ENCODE measurements at places on chromosomes 12 and 14.

- H3K4me1 ChIP-seq = peaks cover 10% of the 10 kb centered on the region
- DNase-seq = no peak
- no peaks in the 10 kb centered on the region for H3K36me3 ChIP-seq
- H3K27ac ChIP-seq = no peak overlapping the region
- no peaks in the 10 kb centered on the region for H3K27me3 ChIP-seq
Measured at GRCh38 chr14:51784466-51784865, 75.9 kb upstream of the GNG2 start.

DNA sequence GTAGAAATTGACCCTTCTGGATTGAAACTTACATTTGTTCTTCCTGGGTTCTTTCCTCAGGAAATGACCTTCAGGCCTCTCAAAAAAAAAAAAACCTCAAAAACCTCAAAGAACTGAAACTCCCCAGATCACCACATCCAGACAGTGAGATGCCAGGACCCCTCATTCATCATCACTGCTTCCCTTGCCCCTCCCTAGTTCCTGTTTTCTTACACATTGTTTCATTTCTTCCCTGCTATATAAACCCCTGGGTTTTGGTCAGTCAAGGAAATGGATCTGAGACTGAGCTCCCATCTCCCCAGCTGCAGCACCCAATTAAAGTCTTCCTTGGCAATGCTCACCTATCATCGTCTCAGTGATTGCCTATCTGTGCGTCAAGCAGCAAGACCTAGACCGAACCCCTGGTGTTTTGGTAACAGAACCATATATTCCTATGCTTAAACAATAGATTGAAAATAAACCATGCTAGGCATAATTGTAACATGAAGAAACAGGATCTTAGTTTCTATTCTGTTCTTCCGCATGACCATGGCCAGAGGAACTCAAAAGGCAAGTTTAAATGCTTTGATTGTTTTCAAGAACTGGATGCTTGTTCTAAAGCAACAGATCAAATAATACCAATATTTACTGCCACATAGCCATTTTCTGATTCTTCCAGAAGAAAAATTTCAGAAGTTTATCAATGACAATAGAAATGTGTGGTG lies 108.0 kb upstream of the MAX start:
- no peak overlapping the region for H3K27ac ChIP-seq
- no peaks in the 10 kb centered on the region for H3K36me3 ChIP-seq
- H3K4me1 ChIP-seq = peaks cover 45% of the 10 kb centered on the region
- H3K4me3 ChIP-seq = no peak overlapping the region

- H3K4me3 ChIP-seq = no peak overlapping the region
- H3K27ac ChIP-seq = no peak overlapping the region
- no peaks in the 10 kb centered on the region for H3K27me3 ChIP-seq
- no peaks in the 10 kb centered on the region for H3K4me1 ChIP-seq
- H3K36me3 ChIP-seq = no peaks in the 10 kb centered on the region
- DNase-seq = no peak
Measured at GRCh38 chr14:23910101-23910875, 43.3 kb upstream of the DHRS4 start.

DNA sequence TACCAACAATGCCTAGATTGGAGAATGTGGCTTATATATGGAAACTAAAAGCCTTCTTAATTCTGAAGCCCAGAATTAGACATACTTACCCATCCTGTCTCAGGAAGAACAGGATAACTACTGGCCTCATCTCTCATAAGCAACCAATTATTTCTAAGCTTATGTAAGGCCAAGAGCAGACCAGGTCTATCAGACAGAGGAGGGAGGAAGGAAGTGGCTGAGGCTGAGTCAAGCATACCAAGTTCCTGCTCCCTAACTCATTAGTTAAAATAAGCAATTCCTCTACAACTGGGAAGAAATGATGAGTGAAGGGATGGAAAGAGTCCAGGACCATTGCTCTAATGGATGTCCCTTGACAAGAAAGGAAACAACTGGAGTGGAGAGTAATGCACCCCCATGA lies 27.0 kb upstream of the INSM2 start:
- no peak overlapping the region for H3K27ac ChIP-seq
- H3K4me3 ChIP-seq = no peak overlapping the region
- no peaks in the 10 kb centered on the region for H3K4me1 ChIP-seq
- H3K27me3 ChIP-seq = no peaks in the 10 kb centered on the region

DNA sequence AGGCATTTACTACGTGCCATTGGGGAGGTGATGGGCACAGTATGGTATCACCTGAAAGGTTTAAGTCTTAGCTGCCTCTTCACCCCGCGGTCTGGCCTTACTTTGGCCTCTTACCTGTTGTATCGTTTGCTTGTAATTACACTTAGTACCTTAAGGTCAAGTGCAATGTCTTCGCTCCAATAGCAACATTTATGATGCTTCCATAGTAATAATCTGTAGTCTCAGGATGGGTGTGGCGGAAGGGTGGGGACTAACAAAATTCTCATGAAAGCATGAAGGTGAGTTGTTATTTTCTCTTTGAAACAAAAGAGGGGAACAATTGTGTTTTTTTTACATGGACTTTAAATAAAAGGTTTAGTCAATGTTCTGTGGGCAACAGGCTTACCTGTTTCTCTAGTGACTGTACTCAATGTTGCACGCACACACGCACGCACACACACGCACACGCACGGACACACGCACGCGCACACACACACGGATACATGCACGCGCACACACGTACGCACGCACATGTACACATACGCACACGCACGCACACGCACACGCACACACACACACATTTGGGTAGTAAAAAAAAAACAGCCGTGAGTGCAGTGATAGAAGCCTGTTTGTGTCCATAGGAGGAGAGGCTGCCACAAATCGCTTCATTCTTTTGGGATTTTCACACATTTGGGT lies 91.4 kb downstream of the DNAH10 start:
- no peaks in the 10 kb centered on the region for H3K27me3 ChIP-seq
- no peak for DNase-seq
- no peak overlapping the region for H3K27ac ChIP-seq
- no peak overlapping the region for H3K4me3 ChIP-seq

DNA sequence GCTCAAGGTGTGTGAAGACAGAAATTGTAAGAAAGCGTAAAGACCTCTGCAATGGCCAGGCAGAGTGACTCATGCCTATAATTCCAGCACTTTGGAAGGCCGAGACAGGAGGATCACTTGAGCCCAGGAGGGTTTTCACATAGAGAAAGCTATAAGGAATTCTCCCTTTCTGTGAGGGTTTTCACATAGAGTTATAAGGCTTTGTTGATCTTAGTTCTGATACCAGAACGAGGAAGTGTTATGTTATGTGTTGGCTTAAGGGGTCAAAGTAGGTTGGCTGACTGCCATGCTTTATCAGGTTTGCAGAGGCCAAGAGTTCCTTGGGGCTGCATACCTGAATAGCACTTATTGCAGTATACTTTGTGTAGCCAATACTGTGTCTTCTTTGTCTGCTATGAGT lies 139.1 kb downstream of the ERC1 start:
- no peak overlapping the region for H3K27ac ChIP-seq
- no peak overlapping the region for H3K4me3 ChIP-seq
- no peak for DNase-seq
- no peaks in the 10 kb centered on the region for H3K27me3 ChIP-seq
- peaks cover 10% of the 10 kb centered on the region for H3K4me1 ChIP-seq
- no peaks in the 10 kb centered on the region for H3K36me3 ChIP-seq

GRCh38 chr12:85834378-85834777 lies 1.8 kb downstream of the RASSF9 start:
- no peak for DNase-seq
- no peak overlapping the region for H3K27ac ChIP-seq
- no peaks in the 10 kb centered on the region for H3K36me3 ChIP-seq
- no peaks in the 10 kb centered on the region for H3K4me1 ChIP-seq
- H3K27me3 ChIP-seq = no peaks in the 10 kb centered on the region

DNA sequence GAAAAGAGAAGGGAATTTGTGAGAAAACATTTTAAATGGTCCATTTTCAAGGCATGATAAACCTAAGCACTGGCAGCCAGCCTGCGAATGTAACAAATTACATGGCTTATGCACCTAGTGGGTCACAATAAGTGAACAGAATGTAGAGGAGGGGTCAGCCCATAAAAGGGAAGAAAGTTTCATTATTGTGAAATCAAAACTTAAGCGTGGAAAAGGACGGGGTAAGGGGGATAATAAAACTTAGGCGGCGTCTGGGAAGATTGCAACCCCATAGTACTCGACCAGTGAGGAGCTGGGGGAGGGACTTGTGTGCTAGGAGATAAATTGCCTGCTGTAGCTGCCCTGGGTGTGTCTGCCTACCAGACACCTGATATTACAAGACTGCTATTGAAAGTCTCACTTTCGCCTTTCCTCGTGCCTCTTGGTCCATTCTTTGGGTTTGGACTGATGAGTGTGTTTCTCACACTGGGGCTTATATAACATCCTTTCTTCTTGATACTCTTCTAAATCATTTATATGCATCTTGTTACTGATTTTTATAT lies 40.6 kb downstream of the ZDHHC17 start:
- H3K27me3 ChIP-seq = no peaks in the 10 kb centered on the region
- no peak overlapping the region for H3K27ac ChIP-seq
- H3K36me3 ChIP-seq = peaks cover 21% of the 10 kb centered on the region
- DNase-seq = no peak
- no peaks in the 10 kb centered on the region for H3K4me1 ChIP-seq
- H3K4me3 ChIP-seq = no peak overlapping the region

- no peak for DNase-seq
- no peaks in the 10 kb centered on the region for H3K36me3 ChIP-seq
- no peaks in the 10 kb centered on the region for H3K27me3 ChIP-seq
- no peak overlapping the region for H3K4me3 ChIP-seq
- no peak overlapping the region for H3K27ac ChIP-seq
Measured at GRCh38 chr14:23521785-23522640, 29.6 kb downstream of the ZFHX2 start.

DNA sequence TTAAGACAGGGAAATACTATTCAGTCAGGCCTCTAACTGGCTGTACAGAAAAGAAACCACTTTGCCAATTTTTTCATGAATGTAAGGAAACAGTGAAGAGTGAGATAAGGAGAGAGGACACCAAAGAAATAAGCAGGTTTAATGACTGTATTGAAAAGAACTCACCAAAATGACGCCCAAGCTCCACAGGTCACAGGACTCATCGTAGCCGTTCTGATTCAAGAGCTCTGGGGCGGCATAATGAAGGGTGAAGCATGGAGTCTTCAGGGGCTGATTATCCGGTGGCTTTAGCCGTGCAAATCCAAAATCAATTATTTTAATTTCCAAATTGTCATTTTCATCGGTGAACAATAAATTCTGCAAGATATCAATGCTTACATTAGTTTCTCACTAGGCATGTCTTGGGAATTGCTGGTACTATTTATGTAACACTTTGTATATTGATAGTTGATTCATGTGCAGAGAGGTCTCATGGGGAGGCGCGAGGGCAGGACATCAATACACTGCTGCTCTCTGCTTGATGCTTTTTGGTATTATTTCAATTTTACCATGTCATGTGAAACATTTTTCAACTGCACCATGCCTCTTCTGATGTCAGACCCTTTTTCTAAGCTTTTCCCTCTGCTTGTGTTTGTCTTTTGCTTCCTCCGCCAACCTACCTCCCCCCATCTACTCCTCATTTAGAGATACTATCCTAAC lies 74.2 kb upstream of the TTC7B start:
- no peak overlapping the region for H3K27ac ChIP-seq
- no peak for DNase-seq
- no peaks in the 10 kb centered on the region for H3K36me3 ChIP-seq
- no peak overlapping the region for H3K4me3 ChIP-seq

GRCh38 chr12:28506271-28506670 lies 316.0 kb downstream of the CCDC91 start:
- H3K4me1 ChIP-seq = no peaks in the 10 kb centered on the region
- no peaks in the 10 kb centered on the region for H3K36me3 ChIP-seq

DNA sequence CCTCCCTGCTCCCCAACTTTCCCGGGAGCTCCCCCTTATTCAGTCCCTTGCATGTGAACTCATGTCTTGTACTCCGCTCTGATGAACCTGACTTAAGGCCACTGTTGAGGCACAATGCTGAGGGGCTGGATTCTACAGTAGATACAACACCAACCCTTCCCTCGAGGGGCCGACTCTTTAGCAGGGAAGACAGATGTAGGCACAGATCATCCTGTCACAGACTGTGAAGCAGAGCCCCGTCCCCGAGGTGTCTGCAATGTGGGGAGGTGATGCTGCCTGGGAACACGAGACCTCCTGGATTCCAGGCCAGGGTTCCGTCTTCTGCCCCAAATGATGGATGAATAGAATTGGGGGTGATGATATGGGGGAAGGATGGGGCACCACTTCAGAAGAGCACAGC lies 175.1 kb downstream of the CHST11 start:
- no peaks in the 10 kb centered on the region for H3K27me3 ChIP-seq
- no peak overlapping the region for H3K4me3 ChIP-seq
- no peaks in the 10 kb centered on the region for H3K36me3 ChIP-seq

DNA sequence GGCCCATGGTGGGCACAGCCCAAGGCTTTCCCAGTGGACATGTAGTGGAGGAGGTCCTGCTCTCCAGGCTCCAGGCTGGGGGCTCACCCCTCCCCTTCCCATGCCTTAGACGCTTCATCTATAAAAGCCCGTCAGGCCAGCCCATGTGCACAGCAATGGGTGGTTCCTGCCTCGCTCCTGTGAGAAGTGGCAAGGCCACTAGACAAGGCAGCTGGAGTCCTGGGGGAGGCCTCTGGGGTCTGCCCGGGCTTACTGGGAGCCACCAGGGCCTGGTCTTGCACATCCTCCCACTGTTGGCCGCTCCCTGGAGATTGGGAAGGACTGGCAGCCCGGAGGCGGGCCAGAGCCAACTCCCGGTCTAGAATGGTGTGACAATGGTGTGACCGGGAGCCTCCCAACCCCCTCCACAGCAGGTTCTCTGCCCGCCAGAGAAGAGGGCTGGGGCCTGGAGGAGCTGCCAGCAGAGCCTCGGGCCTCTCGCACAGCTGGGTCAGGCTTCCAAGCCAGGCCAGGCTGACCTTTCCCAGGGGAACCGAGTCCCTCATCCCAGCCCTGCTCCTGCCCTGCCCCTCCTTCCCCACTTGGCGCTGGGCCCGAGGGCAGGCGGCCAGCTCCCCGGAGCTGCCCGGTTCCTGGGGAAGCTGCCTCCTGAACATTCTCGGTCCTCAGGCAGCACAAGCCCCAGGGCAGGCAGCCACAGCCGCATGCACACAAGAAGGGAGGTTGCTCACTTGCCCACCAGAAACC lies 97.9 kb downstream of the RFLNA start:
- no peak for DNase-seq
- no peaks in the 10 kb centered on the region for H3K36me3 ChIP-seq
- no peaks in the 10 kb centered on the region for H3K27me3 ChIP-seq
- peaks cover 20% of the 10 kb centered on the region for H3K4me1 ChIP-seq

DNA sequence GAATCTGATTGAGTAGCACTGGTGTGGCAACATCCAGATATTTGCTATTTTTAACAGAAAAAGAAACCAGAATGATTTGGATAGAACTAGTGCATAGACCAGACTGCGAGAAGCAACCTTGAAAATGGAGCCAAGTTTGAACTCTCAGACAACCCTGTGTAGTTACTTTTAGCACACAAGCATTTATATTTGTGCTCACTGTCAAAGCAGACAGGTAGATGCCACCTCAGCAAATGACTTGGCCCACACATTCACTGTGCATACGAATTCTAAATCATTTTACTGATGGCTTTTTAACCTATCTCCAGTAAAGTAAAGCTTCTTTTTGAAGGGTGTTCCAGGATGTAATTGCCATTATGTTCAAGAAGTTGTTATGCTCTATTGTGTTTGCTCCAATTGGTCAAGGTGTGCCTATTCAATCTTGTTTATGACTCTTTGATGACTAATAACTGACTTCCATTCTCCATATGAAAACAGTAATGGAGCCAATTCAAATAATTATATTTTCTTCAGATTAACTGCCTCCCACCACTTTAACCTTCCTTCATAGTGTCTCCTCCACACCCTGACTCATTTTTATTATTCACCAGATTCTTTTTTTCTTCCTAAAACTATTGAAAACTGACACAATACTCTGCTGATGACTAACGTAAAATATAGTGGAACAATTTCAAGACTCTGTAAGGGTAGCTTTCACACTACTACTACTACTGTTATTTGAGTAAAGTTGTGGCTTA lies 138.5 kb downstream of the CCER1 start:
- no peaks in the 10 kb centered on the region for H3K4me1 ChIP-seq
- no peaks in the 10 kb centered on the region for H3K36me3 ChIP-seq
- DNase-seq = no peak
- no peak overlapping the region for H3K4me3 ChIP-seq
- no peak overlapping the region for H3K27ac ChIP-seq

Measured in CD8-positive, alpha-beta memory T cell (primary cell).